ENCODE measurements at places on chromosomes 2 and 18.

DNA sequence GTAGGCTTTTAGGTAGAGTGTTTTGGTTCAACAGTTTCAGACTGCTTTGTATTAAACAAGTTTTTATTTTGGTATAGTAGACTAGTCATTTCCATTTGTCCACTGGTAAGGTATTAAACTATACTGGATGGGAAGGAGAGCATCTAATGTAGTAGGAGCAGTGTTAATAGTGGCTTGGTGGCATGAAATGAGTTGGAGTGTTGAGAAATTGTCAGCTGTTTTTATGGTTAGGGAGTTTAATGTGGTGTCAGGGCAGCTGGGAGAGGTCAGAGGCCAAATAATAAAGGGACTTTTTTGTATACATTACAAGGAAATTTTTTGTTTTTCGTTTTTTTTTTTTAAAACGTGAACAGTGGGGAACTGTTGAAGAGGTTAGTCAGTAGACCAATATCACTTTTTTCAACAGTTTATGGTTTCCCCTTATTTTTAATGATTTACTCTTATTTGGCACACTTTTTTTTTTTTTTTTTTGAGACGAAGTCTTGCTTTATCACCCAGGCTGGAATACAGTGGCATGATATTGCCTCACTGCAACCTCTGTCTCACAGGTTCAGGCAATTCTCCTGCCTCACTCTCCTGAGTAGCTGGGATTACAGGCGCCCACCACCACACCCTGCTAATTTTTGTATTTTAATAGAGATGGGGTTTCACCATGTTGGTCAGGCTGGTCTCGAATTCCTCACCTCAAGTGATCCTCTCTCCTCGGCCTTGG lies 21.2 kb downstream of the ACTR3 start:
- DNase-seq = no peak

GRCh38 chr2:112876257-112876970 lies 34.6 kb upstream of the IL37 start:
- no peak for DNase-seq

- no peak for DNase-seq
Observed at GRCh38 chr2:224925061-224925809, 117.0 kb downstream of the DOCK10 start.

DNA sequence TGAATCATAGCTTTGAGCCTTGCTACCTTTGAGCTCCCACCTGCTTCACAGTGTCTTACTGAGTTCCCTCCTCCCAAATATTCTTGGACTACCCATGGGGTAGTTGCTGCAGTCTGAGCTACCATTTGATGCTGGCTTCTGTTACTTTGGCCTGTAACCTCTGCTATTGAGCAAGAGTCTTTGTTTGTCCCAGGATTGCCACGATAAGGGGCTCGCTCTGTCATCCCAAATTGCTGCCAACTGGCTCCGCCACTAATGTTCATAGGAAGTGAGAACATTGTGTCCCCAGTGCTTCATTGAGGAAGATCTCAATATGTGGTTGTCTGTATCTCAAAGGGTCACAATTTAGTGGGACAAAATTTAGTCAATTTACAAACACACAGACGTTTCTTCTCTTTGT lies 103.8 kb downstream of the TRIM43 start:
- peak; percentile 89 for DNase-seq

GRCh38 chr2:123971564-123972318 lies 53.3 kb upstream of the CNTNAP5 start:
- no peak for DNase-seq

GRCh38 chr18:37935086-37935485 lies 369.5 kb upstream of the CELF4 start:
- no peak for DNase-seq

DNA sequence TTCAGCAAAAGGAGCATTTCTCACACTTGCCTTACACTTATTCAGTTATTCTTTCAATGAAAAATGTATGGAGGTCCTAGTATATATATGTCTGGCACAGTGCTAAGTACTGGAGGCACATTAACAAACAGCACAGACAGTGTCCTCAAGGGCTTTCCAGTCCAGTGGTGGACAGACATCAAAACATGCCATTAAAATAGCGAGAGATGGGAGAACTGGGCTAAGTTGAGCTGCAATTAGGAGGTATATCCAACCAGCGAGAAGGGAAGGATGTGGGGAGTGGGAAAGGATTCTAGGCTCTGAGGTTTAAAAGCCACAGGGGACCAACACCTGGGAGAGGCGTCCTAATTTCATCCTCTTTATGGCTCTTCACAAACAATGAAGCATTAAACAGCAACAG lies 127.5 kb upstream of the TTC39C start:
- DNase-seq = no peak

GRCh38 chr18:67670024-67670543 lies 153.6 kb upstream of the DSEL start:
- no peak for DNase-seq

GRCh38 chr2:129975016-129975774 lies 4.3 kb upstream of the RAB6C start:
- DNase-seq = no peak

DNA sequence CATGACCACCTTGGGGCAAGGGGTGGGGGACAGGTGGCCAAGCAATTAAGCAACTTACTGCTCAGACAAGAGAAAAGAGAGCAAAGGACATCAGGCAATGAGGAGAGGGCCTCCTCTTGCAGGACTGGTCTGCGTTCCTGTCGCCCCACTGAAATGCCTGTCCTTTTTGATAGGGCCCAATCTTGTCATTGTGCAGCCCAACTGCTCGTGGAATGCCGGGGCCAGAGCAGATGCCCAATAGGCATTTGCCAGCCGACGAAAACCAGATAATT lies 104.5 kb upstream of the SH3BP4 start:
- DNase-seq = no peak

DNA sequence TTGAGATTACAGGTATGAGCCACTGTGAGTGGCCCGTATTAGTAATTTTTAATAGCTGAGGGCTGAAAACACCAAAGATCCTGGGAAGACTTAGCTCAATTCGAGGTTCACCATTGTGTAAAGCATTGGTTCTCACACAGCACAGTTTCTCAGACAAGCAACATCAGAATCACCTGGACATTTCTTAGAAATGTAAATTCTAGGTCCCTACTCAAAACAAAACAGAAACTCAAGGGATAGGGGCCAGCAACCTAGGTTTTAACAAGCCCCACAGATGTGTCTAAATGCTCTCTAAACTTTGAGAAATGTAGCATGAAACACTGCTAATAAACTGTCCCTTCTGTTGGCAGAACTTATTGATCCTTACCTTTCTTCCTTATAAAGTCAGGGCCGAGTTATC lies 681.2 kb downstream of the RNF144A start:
- DNase-seq = no peak

DNA sequence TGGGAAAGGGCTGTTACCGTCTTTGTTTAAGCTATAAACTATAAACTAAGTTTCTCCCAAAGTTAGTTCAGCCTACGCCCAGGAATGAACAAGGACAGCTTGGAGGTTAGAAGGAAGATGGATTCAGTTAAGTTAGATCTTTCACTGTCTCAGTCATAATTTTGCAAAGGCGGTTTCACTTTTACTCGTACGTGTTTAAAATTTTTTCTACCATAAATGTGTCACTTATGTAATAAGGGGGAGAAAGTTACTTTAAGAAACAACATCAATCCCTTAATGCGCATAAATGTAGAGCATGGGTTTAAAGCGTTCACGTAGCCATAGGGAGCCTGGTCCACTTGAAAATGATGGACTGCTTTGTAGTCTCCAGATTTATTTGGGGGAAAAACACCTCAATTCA lies 71.3 kb downstream of the SNORC start:
- DNase-seq = no peak

All from tibial artery (tissue), 4 donors.